ENCODE measurements at places on chromosomes 6 and 20.

DNA sequence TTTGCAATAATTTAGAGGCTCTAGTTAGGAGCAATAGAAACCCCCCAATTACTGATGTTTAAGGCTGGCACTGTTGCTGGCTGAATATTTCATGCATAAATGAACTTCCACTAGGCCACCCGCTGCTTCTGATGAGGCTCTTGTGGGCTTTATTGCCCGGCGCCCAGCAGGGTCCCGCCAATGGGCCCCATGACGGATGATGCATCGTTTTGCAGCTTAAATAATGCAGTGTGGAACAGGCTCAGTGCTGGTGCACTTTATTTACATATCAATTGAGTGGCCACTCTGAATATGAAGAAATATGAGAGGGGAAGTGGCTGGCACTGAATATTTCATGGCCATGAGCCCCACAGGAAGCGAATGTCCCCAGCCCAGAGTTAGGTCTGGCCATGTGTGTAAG lies 155.3 kb upstream of the MAFB start:
- no peak for DNase-seq

DNA sequence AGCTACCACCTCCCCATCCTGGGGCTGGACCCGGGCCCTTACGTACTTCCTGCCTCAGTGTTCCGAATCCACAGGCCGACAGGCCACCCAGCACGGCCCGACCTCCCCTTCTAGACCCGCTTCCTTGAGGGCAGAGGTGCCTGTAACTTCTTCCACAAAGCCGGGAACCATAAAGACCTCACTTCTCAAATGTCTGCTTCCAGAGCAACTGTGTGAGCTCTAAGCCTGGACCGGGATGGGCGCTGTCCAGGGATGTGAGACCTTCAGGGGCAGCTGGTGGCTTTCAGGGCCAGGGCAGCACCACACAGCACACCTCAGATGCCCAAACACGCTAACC lies 9.3 kb downstream of the SLC2A4RG start:
- no peak for DNase-seq

DNA sequence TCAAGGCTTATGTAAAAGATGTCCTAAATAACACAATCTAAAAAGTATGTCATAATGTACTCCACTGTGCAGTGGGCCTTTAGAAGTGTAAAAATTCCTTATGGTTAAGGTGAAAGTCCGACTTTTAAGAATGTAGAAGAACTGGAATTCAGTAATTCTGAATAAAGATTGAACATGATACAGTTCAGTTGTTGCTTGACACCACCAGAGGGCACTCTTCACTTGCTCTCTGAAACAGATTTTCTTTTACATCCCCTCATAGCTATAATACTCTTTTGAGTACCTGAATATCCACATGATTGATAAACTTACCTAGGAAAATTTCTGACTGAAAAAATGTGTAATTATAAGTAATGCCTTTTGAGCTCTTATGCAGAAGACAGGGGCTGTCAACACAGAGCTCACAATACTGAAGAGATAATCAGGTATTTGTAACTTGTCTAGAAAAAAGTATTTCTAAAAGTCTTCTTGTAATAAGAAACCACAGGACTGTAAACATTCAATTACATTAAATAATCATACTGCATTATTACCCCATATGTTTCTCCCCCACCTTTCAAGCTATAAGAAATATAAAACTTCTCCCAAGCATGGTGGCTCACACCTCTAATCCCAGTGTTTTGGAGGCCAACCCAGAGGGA lies 92.1 kb downstream of the POPDC3 start:
- DNase-seq = peak; percentile 25

GRCh38 chr20:20926222-20926905 lies 179.8 kb downstream of the LINC00237 start:
- DNase-seq = no peak
